A549 (cell line): ENCODE measurements at places on chromosomes 3 and 15. TPM values are rescaled to one million over a fixed set of nuclear protein-coding genes. Genes with fewer than 3 reads are reported as not detected.

- DNase-seq, result no peak
Measured at GRCh38 chr3:59246719-59247401, 197.0 kb upstream of the CFAP20DC start.

- DNase-seq, result no peak
Measured at GRCh38 chr3:152225201-152225600, 43.5 kb upstream of the MBNL1 start.

DNA sequence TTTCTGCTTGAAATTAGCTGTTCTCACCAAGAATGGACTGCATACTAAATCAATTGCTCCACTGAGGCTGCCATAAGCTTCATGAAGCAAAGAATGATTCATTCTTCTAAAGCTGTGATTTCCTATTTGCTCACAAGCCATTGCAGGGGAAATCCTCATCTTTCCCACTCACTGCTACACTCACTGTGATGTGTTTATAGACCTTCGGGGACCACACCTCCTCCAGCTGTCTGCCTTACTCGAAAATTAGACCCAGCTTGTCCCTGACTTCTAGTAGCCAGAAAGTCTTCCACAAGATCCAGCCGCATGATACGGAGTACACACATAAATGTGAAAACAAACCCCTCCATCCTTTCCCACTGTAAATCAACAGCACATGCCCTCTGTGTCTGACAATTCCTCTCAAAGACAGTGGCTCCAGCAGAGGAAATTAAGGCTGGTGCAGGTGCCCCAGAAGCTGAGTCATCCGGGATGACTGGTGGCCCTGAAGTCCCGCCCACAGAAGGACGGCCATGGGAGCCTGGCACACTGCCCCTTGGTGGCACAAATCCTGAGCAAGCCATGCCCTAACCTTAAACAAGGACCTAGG is 172.0 kb downstream of the STT3B start:
- peak; percentile 51 for DNase-seq

GRCh38 chr3:128294999-128295468 is 141.8 kb downstream of the EEFSEC start:
- DNase-seq, result no peak

DNA sequence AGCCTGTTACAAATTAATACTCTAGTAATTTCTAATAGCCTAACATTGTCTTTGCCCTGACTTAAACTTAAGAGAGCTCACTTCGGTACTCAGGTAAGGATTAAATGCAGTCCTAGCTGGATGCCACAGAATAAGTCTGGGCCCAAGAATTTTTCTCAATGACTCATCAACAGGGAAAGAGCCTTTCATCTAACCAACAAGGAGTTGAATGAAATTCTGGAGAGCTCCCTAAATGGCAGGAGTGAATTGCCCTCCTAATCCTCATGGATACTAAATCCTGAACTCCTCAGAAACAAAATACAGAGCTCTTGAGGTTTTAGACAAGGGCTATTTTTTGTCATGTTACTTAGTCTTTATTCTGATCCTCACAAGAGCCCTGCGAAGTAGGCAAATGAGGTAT is 159.5 kb downstream of the PLCH1 start:
- DNase-seq, result no peak

DNA sequence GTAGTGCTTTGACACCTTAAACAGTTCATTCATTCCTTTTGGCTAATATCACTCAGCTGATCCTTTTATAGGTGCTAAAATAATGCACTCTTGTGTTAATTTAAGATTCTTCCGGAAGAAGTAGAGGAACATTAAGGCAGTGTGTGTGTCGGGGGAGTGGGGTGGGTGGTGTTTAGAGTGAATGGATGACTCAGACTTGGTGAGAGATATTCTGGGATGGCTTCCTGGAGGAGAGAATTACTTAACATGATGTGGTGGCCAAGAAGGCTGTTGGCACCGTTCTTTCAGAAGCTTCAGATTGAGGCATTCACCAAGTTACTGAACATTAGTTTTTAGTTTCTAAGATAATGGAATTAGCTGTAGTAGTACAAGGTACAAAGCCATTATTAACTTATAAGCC is 125.6 kb upstream of the ROPN1 start:
- DNase-seq, result no peak

DNA sequence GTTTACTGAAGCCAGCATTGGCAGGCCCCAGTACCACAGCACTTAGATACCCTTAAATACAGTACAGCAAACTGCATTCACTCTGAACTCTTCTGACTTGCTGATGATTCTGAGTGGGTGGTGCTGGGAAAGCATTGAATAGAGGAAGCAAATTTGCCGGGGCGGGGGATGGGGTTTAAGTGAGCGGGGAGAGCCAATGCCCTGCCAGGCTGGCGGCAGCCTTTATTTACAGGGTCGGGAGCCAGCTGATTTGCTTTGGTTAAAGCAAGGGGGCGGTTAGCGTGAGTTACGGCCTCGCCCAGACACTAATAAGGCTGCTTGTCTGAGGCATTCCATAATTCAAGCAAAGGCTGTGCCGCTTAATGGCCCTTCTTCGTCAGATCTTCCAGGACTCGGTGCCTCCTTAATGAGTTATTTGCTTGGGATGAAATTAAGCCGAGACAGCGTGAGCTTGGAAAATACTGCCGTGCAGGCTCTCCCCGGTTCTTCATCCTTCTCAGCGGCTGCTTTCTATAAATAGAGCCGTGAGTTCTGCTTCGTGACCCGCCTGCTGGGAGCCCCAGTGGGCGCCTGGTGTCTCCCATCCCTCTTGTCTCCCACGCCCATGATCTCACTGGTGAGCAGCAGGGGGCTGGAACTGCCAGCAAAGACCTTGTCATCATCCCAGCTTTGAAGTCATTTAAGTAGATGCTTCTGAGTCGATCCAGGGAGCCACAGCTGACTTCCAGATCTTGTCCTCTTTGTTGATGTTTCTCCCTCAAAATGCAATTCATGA is 25.8 kb downstream of the SPSB4 start:
- DNase-seq, result no peak

- no peak for DNase-seq
Measured at GRCh38 chr3:32959371-32959770, 7.9 kb downstream of the CCR4 start.

HIGD2B gene
- not detected in 3 replicates for polyA plus RNA-seq

LMAN1L gene
- not detected in 3 replicates for polyA plus RNA-seq

GOLGA6D gene
- polyA plus RNA-seq, result 0.04 to 0.05 TPM in 2 of 3 replicates, not detected in the other

MTHFS gene
- polyA plus RNA-seq, result 102 to 115 TPM (median 107 TPM) in 3 replicates

TMEM266 gene
- 0.05 to 0.06 TPM in 2 of 3 replicates, not detected in the other for polyA plus RNA-seq

KBTBD13 gene
- not detected in 3 replicates for polyA plus RNA-seq
